ENCODE measurements at places on chromosomes 3 and 15. TPM values are rescaled to one million over a fixed set of nuclear protein-coding genes. Genes with fewer than 3 reads are reported as not detected.
A peak's percentile ranks its signal among the peaks of the same experiment; 100 is the strongest.

KLHDC8B gene
- 15.0 TPM for total RNA-seq

PLA2G4E gene
- not detected for total RNA-seq

SRGAP3 gene
- total RNA-seq, result 8.6 TPM

POLG gene
- total RNA-seq, result 74.1 TPM

ZKSCAN7 gene
- 17.8 TPM for total RNA-seq

SLC6A11 gene
- total RNA-seq, result 1.2 TPM

COL6A5 gene
- 0.03 TPM for total RNA-seq

PLSCR2 gene
- total RNA-seq, result not detected

GRCh38 chr3:51501833-51502561 lies 2.2 kb upstream of the DCAF1 start:
- H3K27me3 ChIP-seq, result no peaks in the 10 kb centered on the region
- H3K4me1 ChIP-seq, result no peaks in the 10 kb centered on the region
- DNase-seq, result peak; percentile 92
- H3K4me3 ChIP-seq, result no peak overlapping the region
- no peak overlapping the region for H3K27ac ChIP-seq
- H3K36me3 ChIP-seq, result no peaks in the 10 kb centered on the region

DNA sequence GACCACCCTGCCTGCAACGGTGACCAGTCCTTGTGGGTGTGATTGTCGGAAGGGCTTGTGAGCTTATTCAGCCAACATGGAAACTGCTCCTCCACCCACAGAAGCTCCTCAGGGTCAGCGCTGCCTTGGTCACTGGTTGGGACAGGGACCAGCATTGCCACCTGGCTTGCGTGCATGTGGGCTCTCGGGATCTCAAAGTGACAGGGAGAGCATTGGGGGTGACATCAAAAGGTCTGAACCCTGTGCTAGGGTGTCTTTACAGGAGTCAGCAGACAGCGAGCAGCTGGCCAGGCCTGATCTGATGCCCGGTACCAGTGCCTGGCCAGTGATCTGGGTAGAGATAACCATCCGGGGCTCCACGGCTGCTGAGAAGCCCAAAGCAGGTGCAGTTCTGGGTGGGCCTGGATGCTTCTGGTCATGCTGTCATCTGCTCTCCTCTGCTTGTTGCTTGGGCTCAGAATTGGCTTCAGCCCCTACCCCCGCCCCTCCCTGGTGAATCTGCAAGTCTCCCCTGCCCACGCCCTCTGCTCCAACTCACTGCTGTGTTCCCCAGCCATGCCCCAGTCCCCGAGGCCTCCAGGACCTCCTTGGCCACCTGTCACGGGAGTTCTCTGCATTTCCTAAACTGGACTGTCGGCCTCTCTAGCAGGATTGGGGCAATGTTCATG lies 134.8 kb downstream of the NSMCE3 start:
- H3K4me3 ChIP-seq, result no peak overlapping the region
- no peaks in the 10 kb centered on the region for H3K36me3 ChIP-seq
- no peaks in the 10 kb centered on the region for H3K4me1 ChIP-seq
- DNase-seq, result no peak

DNA sequence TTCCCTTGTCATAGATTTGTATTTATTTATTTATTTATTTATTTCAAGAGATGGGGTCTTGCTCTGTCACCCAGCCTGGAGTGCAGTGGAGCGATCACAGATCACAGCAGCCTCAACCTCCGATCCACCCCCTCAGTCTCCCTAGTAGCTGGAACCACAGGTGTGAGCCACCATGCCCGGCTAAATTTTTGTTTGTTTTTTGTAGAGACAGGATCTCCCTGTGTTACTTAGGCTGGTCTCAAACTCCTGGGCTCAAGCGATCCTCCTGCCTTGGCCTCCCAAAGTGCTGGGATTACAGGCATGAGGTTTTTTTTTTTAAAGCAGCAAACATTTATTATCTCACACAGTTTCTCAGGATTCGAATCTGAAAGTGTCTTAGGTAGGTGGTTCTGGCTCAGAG lies 2.5 kb downstream of the TTBK2 start:
- peaks cover 12% of the 10 kb centered on the region for H3K27me3 ChIP-seq
- peaks cover 4% of the 10 kb centered on the region for H3K4me1 ChIP-seq
- no peak overlapping the region for H3K27ac ChIP-seq
- DNase-seq, result no peak

DNA sequence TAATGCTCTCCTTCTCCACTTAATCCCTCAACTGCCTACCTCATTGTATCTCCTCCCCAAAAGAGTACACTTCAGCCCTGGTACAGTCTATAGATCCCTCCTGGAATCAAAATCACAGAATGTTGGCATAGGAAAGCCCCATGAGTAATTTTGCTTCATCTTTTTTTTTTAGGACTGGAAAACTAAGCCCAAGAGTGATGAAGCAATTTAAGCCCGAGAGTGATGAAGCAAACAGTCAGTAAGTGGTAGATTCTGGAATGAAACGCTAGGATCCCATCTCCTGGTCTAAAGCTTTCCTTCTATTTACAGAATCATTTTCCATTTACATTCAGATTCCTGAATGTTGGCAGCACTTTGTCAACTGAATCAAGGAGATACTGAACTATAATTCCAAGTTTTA lies 29.8 kb upstream of the PLAAT1 start:
- no peak for DNase-seq
- H3K4me1 ChIP-seq, result peaks cover 8% of the 10 kb centered on the region
- no peak overlapping the region for H3K4me3 ChIP-seq

GRCh38 chr15:59373215-59373614 lies 544 bp upstream of the MYO1E start:
- H3K27me3 ChIP-seq, result peaks cover 11% of the 10 kb centered on the region
- H3K36me3 ChIP-seq, result no peaks in the 10 kb centered on the region
- peak overlapping the region; percentile 77 for H3K27ac ChIP-seq
- H3K4me1 ChIP-seq, result peaks cover 11% of the 10 kb centered on the region

DNA sequence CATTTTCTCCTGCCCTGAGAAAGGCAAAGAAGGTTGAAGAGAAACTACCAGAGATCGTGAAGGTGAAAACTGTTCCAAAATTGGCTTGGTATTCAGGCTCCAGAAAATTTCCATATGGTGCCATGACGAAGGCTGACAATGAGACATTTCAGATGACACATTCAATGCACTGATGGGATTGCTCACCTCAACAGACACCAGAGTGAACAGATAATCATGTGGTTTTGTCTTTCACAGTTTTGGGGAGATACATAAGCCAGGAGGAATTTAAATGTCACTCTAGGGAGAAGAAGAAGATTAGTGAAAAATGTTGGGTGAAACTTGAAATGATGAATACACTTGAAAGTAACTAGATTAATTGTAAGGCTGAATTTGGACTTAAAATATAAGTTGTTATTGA lies 339.7 kb upstream of the EPHA3 start:
- no peak for DNase-seq
- no peak overlapping the region for H3K27ac ChIP-seq
- no peaks in the 10 kb centered on the region for H3K4me1 ChIP-seq
- no peaks in the 10 kb centered on the region for H3K36me3 ChIP-seq

DNA sequence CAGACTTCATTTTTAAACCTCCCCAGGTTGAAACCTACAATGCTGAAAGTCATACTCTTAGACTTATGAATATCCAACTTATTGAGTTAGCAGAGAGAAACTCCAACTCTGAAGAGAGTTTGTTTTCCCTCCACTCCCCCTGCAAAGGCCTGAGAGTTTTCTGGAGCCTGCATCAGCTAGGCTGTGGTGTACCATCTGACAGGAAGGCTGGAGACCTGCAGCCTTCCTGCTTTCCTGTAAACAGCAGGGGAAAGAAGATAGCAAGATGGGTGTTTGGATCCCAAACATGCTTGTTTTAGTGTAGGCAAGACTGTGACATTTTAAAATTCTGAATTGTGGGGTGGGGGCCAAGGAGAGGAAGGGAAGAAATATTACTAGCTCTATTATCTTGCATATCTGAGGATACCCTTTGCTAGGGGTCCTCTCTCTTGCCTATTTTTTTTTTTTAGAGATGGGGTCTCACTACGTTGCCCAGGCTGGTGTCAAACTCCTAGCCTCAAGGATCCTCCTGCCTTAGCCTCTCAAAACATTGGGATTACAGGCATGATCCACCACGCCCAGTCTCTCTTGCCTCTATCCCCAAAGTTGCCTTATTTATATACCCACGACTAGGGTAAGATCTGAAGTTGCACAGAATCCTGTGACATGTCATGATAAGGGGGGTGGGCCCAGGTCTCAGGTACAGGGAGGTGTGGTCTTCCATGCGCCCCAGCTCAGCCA lies 51.0 kb upstream of the USP3 start:
- no peaks in the 10 kb centered on the region for H3K36me3 ChIP-seq
- no peaks in the 10 kb centered on the region for H3K27me3 ChIP-seq
- H3K27ac ChIP-seq, result no peak overlapping the region
- DNase-seq, result no peak

- no peaks in the 10 kb centered on the region for H3K27me3 ChIP-seq
- no peak overlapping the region for H3K27ac ChIP-seq
- H3K36me3 ChIP-seq, result no peaks in the 10 kb centered on the region
Observed at GRCh38 chr15:44087578-44088465, 107.2 kb downstream of the FRMD5 start.

- H3K36me3 ChIP-seq, result no peaks in the 10 kb centered on the region
- H3K27ac ChIP-seq, result no peak overlapping the region
- H3K4me3 ChIP-seq, result no peak overlapping the region
Observed at GRCh38 chr3:27559381-27559780, 75.2 kb upstream of the SLC4A7 start.

DNA sequence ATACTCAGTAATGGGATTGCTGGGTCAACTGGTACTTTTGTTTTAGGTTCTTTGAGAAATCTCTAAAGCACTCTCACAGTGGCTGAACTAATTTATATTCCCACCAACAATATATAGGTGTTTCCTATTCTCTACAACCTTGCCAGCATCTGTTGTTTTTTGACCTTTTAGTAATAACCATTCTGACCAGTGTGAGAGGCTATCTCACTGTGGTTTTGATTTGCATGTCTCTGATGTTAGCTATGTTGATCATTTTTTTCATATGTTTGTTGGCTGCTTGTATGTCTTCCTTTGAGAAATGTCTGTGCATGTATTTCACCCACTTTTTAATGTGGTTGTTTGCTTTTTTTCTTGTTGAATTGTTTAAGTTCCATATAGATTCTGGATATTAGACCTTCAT lies 98.2 kb upstream of the DCBLD2 start:
- H3K4me1 ChIP-seq, result peaks cover 6% of the 10 kb centered on the region
- H3K4me3 ChIP-seq, result no peak overlapping the region
- no peak for DNase-seq
- H3K27ac ChIP-seq, result no peak overlapping the region

DNA sequence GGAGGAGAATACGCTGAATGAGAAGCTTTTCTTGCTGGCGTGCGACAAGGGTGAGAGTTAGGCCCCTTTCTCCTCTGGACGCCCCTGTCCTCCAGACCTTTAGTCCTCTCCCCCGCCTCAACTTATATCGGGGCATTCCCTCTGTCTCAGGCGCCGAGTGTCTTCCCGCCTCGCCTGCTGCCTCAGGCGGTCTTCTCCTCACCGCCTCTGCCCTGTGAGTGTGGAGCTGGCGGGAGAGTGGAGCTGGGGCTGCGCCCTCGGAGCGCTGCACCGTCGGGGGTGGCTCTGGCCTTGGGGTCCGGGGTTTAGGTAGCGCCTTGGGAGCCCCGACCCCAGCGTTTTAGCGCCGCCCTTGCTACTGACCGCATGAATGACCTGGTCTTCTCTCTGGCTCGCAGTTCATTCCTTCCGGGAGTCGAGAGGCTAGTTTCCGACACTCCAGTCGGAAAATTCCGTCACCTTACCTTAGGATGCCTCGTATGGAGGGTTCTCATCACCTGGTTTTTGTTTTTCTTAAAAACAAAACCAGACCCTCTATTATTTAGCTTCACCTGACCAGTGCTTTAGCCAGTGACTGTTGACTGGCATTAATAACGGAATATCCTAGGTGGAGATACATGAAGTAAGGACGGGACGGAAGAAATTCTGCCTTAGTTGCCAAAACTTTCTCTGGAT lies 985 bp downstream of the TRPC1 start:
- H3K4me3 ChIP-seq, result peak overlapping the region; percentile 85
- H3K27ac ChIP-seq, result peak overlapping the region; percentile 94
- H3K36me3 ChIP-seq, result no peaks in the 10 kb centered on the region
- peaks cover 19% of the 10 kb centered on the region for H3K4me1 ChIP-seq
- H3K27me3 ChIP-seq, result no peaks in the 10 kb centered on the region

GRCh38 chr15:62539236-62539635 lies 374.2 kb upstream of the C2CD4B start:
- H3K36me3 ChIP-seq, result no peaks in the 10 kb centered on the region
- no peaks in the 10 kb centered on the region for H3K4me1 ChIP-seq
- no peak overlapping the region for H3K4me3 ChIP-seq
- H3K27ac ChIP-seq, result no peak overlapping the region

GRCh38 chr3:61926923-61927322 lies 365.6 kb downstream of the PTPRG start:
- peaks cover 52% of the 10 kb centered on the region for H3K4me1 ChIP-seq
- H3K36me3 ChIP-seq, result no peaks in the 10 kb centered on the region
- no peak overlapping the region for H3K4me3 ChIP-seq
- H3K27me3 ChIP-seq, result no peaks in the 10 kb centered on the region
- DNase-seq, result no peak

DNA sequence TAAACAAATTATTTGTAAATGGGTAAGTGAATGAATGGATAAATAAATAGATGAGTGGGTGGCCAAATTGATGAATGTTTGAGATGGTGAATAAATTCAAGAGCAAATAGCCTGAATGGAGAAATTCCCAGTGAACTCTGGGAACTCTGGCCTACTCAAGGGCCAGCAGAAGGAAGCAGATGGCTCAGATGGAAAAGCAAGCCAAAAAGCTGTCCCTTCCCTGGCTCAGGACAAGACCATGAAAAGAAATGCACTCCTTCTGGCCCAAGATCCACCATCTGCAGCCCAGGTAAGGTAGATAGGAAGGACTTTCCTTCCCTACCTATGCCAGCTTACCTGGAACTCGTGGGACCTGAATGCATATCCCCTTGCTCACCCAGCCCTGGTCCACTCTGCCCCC lies 37.6 kb upstream of the CLDN18 start:
- no peak for DNase-seq
- H3K4me1 ChIP-seq, result no peaks in the 10 kb centered on the region
- no peak overlapping the region for H3K27ac ChIP-seq

DNA sequence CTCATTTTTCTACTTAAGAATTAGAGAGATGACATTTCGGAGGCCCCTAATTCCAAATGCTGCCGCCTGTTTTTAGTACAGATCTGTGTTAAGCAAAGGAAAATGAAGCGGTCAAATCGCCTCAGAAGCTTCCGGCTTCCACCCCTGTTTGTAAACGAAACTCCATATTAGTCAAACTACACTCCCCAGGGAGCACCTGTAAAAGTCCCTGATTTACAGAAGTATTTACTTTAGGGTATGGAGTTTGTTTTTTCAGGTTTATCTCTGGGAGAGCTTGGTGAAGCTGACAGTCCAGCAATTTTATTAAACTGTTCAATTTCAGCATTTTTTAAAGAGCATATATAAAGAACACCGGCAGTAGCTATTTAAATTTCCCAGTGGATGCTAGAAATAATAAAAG lies 319.8 kb downstream of the FHIT start:
- H3K4me1 ChIP-seq, result no peaks in the 10 kb centered on the region
- H3K4me3 ChIP-seq, result no peak overlapping the region
- no peak for DNase-seq
- H3K36me3 ChIP-seq, result no peaks in the 10 kb centered on the region
